ENCODE measurements at places on chromosomes 6 and 20.
A peak's percentile ranks its signal among the peaks of the same experiment; 100 is the strongest.

DNA sequence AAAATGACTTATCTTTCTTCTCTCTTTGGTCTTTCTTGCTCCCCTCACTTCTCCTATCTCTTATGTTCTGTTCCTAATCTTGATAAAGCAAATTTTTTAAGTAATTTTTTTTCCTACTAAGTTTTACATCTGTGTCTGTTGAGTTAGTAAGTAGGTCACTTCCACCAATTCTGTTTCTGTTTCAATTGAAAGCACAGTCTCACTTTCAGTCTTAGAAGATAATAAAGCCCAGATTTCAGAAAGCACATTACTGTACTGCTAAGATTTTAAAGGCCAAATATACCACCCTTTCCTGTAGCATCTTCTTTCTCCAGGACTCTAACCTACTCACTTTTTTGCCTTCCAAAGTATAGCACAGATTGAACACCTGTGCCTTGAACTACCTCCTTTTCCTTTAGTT, 866.1 kb upstream of the ADGRB3 start:
- H3K27me3 ChIP-seq: peaks cover 5% of the 10 kb centered on the region
- H3K27ac ChIP-seq: no peak overlapping the region
- H3K36me3 ChIP-seq: no peaks in the 10 kb centered on the region
- peaks cover 9% of the 10 kb centered on the region for H3K4me1 ChIP-seq
- no peak overlapping the region for H3K4me3 ChIP-seq

DNA sequence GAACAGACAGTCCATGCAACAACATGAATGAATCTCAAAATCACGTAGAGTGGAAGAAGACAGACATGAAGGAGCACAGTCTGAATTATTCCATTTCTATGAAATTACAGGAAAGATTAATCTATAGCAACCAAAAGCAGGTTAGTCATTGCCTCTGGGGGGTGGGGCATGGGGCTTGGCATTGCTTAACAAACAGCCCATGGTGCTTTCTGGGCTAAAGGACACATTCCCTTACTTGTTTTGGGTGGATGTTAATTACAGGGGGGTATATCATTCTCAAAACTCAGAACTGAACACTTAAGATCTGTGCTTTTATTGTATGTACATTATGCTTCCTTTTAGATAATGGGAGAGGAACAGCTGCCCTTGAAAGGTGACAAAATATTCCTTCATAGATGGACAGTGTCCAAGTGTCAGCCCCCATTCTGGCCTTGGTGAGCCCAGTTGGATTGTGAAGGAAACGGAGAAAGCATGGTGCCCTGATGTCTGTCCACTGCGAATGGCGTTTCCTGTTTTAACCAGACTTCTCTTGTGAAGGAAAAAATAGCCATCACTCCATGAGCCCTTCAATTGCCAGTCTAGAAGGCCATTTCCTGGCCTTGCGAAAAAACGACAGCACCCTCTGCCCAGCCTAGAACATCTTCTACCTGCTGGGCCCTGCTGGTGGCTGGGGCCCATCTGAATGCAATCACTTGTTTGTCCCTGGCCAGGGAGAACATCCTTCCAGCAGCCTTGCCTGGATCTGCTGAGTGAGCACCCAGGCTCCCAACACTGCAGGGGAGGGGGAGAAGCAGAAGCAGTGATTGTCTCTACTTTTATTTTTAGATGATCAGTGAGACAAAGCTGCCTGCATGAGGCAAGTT, 179.7 kb downstream of the BCAS1 start:
- no peaks in the 10 kb centered on the region for H3K27me3 ChIP-seq
- H3K27ac ChIP-seq: no peak overlapping the region
- H3K36me3 ChIP-seq: no peaks in the 10 kb centered on the region

GRCh38 chr6:139429580-139430145, 55.2 kb upstream of the CITED2 start:
- no peak for DNase-seq
- peaks cover 3% of the 10 kb centered on the region for H3K4me1 ChIP-seq
- H3K36me3 ChIP-seq: no peaks in the 10 kb centered on the region
- no peaks in the 10 kb centered on the region for H3K27me3 ChIP-seq
- H3K27ac ChIP-seq: no peak overlapping the region

DNA sequence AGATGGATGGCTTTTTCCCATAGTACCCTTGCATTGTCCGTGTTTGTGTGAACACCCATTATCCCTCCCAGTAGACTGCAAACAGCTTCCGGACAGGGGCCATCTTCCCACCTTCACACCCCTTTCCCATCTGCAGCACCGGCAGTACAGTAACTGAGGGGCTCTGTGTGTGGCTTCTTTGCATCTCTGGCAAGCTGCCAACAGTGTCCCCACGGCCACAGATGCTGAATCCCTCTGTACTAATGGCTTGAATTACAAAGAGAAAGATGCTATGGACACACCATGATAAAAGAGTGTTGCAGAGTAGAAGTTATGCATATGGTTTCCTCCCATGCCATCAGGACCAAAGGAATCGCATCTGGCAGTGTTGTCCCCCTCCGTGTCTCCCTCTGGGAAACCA, 101.1 kb upstream of the CDYL start:
- H3K4me1 ChIP-seq: peaks cover 14% of the 10 kb centered on the region
- H3K36me3 ChIP-seq: no peaks in the 10 kb centered on the region
- no peak overlapping the region for H3K4me3 ChIP-seq
- no peak for DNase-seq
- H3K27ac ChIP-seq: no peak overlapping the region

DNA sequence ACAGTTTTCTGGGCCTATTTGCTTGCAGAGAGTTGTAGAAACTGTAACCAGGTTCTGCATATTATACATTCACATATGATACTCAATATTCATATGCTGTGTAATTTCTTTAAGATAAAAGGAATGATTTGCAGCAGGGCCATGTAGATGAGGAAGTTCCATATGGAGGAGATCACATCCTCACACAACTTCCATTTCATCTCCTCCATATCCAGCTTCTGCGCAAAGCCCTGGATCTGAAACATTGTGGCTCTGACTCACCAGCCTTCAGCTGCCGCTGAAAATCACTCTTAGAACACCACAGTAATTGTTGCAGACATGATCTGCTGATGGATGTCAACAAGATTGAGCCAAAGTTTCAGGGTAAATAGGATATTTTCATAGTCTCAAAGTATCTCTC, 57.7 kb downstream of the PXDC1 start:
- peaks cover 1% of the 10 kb centered on the region for H3K36me3 ChIP-seq
- H3K27me3 ChIP-seq: no peaks in the 10 kb centered on the region
- no peak for DNase-seq
- no peak overlapping the region for H3K27ac ChIP-seq

DNA sequence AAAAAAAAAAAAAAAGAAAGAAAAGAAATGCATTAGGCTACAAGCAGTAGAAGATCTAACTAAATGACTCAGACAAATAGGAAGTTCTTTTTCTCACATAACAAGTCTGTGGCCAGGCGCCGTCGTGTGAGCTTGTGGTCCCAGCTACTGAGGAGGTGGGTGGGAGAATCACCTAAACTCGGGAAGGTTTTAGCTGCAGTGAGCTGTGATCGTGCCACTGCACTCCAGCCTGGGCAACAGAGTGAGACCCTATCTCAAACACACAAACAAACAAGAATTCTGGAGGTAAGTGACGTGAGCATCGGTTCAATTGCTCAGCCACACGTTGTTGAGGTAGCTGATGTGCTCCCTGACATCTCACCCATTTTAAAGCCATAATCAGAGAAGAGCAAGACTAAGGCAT, 37.9 kb upstream of the SLC23A2 start:
- H3K4me1 ChIP-seq: peaks cover 24% of the 10 kb centered on the region
- DNase-seq: no peak
- no peaks in the 10 kb centered on the region for H3K27me3 ChIP-seq
- H3K27ac ChIP-seq: no peak overlapping the region
- no peaks in the 10 kb centered on the region for H3K36me3 ChIP-seq

DNA sequence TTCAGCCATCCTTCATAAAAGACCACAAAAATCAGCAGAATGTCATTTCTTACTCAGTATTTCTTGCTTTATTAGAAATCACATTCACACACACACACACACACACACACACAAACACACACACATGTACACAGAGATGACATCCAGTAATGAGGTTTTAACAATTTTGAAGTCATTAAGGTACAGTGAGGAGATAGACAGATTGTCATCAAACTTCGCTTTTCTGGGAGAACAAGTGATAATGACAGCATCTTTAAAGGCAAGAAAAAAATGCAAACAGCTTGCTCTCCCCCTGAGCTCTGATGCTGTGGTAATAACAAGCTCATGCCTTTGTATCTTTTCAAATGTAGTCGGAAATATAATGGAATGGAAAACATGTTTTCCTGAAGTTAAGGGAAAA, 184.4 kb upstream of the RNF217 start:
- H3K4me3 ChIP-seq: no peak overlapping the region
- no peaks in the 10 kb centered on the region for H3K4me1 ChIP-seq
- H3K36me3 ChIP-seq: no peaks in the 10 kb centered on the region
- no peaks in the 10 kb centered on the region for H3K27me3 ChIP-seq

DNA sequence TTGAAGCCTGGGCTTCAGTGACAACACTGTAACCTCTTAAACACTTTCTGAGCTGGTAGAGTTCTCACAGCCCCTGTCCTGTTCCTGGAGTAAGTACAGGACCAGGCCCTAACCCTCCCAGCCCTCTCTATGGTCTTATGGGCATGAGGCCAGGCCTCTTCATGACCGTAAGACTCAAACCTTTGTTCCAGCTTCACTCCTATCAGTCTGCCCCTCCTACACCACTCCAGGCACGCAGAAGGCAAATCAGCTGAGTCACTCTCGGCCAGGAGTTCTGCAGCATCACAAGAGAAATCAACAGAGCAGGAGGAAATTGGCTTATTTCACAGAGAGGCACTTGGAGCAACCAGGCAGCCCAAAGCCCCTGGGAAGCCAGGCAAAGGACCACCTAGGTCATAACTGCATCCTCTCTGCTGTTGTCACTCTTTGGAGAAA, 25.3 kb upstream of the CHD6 start:
- no peak overlapping the region for H3K27ac ChIP-seq
- DNase-seq: no peak
- H3K27me3 ChIP-seq: peaks cover 33% of the 10 kb centered on the region
- H3K4me3 ChIP-seq: no peak overlapping the region
- peaks cover 3% of the 10 kb centered on the region for H3K4me1 ChIP-seq
- no peaks in the 10 kb centered on the region for H3K36me3 ChIP-seq

DNA sequence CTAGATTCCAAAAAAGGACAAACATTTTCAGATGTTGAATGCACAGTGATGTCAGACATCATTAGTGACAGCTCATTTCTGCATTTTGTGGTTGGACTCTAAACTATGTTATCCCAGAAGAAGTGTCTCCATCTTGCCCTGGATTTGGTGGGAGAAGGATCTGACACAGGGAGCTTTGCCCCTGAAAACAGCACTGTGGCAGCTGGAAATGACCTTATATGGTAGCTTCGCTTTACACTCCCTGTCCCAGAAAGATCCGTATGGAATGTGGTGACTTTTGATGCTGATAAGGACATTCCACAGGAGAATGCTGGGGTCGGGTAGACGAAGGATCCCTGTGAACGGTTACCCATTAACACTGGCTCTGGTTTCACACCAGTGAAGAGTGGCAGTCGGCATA, 87.2 kb upstream of the EDN1 start:
- H3K36me3 ChIP-seq: no peaks in the 10 kb centered on the region
- no peaks in the 10 kb centered on the region for H3K27me3 ChIP-seq
- H3K4me1 ChIP-seq: peaks cover 48% of the 10 kb centered on the region
- H3K27ac ChIP-seq: peak overlapping the region; percentile 86
- DNase-seq: no peak

- H3K36me3 ChIP-seq: no peaks in the 10 kb centered on the region
- H3K4me3 ChIP-seq: no peak overlapping the region
- H3K4me1 ChIP-seq: peaks cover 78% of the 10 kb centered on the region
- no peaks in the 10 kb centered on the region for H3K27me3 ChIP-seq
- no peak for DNase-seq
- H3K27ac ChIP-seq: peak overlapping the region; percentile 82
Observed at GRCh38 chr6:116444092-116444491, 17.1 kb upstream of the CALHM6 start.

DNA sequence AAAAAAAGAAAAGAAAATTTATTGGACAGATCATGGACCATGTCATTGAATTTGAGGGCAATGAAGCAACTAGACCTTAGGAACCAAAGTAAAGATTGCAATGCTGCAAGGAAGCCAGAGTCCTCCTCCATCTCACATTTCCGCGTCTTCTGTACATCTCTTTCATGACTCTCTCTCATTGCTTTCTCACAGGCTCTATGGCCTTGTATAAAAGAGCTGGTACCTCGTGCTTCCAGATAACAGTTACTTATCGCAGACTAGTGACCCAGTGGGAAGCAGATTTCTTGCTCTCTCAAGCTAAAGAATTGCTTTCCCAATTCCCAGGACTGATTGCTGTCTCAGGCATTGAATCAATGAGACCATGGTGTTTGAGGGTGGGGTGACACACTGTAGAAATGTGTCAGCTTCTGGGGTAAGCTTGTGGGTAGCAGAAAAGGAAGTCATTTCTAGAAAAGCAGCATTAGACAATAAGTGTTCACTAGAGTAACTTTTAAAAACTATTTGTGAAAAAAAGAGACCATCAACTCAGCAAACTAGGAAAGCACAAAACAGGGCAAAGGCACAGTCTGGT, 635.3 kb downstream of the UTRN start:
- H3K4me3 ChIP-seq: no peak overlapping the region
- H3K4me1 ChIP-seq: no peaks in the 10 kb centered on the region
- no peaks in the 10 kb centered on the region for H3K36me3 ChIP-seq
- no peak overlapping the region for H3K27ac ChIP-seq

DNA sequence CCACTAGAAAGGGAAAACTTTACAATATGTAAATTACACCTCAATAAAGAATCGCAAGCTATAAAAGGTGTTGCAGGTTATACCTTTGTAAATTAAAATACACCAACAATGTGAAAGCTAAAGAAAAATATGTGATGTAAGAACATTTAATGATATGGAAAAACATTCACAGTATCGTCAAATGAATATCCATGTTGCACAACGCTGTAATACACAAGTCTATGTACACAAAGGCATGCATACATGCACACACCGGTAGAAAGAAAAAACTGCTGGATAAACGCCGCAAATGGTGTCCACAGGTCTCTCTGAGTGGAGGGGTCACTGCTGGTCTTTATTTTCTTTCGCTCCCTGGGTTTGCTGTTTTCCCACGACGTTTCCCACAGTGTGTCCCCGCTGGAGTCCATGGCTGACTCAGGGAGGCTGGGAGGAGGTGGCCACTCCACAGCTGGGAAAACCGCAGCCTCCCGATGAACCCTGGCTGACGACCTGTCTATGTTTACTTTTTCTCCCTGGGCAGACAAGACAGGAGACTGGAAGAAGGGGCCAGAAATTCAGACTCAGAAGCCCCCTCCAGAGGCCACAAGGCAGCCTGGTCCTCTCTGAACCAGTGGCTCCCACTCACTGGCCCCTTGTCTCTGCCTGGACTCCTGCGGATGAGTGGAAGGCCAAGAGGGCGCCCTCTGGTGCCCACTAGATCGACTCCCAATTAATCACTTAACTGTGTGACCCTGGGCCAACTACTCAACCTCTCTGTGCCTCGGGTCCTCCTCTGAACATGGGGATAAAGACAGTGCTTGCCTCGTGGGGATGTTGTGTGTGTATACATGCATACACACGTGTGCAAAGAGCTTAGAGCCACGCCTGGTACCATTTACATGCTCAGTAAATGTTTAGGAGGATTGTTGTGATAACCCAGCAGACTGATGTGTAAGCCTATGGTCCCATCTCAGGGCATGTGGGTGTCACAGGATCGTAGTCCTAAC, 12.8 kb upstream of the BPI start:
- peak; percentile 95 for DNase-seq
- H3K4me1 ChIP-seq: peaks cover 55% of the 10 kb centered on the region
- peak overlapping the region; percentile 89 for H3K27ac ChIP-seq
- H3K27me3 ChIP-seq: no peaks in the 10 kb centered on the region

GRCh38 chr20:8933381-8933807, 135.5 kb upstream of the PLCB4 start:
- no peak overlapping the region for H3K4me3 ChIP-seq
- DNase-seq: no peak
- H3K4me1 ChIP-seq: peaks cover 13% of the 10 kb centered on the region
- no peak overlapping the region for H3K27ac ChIP-seq
